Bone marrow (tissue), 2 donors: ENCODE measurements at places on chromosomes 6 and 20.

- DNase-seq, result no peak
Measured at GRCh38 chr20:40617594-40617993, 71.4 kb downstream of the MAFB start.

DNA sequence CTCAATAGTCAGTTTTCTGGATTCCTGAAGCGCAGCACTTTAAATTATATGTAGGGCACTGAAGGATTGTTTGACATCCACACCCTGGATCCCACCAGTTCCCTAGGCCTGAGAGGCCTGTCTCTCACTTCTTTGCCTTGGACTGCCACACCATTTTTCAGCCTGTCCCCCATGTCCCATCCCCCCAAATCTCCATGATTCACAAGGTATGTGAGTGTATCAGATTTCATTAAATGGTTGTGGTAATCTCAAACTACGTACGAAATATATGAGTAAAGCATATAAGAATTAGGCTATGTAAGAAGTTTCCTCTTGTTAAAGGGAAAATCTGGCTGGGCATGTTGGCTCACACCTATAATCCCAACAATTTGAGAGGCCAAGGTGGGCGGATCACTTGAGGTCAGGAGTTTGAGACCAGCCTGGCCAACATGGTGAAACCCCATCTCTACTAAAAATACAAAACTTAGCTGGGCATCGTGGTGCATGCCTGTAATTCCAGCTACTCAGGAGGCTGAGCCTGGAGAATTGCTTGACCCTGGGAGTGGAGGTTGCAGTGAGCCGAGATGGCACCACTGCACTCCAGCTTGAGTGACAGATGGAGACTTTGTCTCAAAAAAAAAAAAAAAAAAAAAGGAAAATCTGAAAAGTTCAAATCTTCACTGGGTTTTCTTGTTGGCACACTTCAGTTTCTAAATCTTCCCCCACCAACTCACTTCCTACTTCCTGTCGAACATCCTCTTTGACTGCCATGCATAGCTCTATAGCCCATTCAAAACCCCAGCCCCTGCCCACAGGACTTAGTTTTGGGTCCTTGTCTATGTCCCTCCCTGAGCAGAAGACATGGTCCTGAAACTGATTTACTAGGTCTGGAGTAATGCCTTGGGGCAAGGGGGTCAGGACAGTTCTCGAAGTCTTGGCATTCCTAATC, 97.3 kb upstream of the SHLD1 start:
- no peak for DNase-seq

GRCh38 chr6:28351493-28351925, 1.8 kb downstream of the ZKSCAN3 start:
- DNase-seq, result no peak

GRCh38 chr20:31811796-31812728, 7.1 kb upstream of the MYLK2 start:
- no peak for DNase-seq

DNA sequence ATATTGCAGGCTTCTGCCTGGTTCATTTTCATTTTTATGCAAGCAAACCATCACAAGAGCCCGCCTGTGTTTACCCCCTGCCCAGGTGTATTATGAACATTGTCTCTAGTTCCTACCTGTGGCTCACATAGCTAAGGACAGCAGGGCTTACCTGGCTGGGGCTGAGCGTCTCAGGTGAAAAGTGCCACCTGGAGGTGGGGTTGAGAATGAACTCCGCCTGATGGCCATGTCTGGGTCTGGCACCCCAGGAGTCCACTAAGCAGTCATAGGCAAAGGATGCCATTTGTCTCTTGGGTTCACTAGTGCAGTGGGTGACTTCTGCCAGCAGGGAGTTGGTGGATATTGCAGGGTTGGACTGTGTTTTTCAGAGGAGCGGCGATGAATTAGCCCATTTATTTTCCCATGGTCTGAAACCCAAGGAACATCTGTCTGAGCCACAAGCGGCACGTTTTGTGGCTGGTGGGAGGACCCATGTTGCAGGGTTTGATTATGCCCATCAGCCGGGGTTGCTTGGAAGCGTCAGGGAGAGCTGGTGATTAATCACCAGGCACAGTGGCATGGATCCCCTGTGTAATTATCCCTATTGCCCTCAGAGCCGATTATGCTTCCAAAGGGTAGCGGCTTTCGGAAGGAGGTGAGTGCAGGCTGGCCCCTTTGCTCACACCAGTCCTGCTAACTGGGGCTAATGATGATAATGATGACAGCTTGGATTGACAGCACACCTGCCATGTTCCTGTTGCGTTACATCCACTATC, 92.1 kb downstream of the CDH26 start:
- DNase-seq, result no peak

DNA sequence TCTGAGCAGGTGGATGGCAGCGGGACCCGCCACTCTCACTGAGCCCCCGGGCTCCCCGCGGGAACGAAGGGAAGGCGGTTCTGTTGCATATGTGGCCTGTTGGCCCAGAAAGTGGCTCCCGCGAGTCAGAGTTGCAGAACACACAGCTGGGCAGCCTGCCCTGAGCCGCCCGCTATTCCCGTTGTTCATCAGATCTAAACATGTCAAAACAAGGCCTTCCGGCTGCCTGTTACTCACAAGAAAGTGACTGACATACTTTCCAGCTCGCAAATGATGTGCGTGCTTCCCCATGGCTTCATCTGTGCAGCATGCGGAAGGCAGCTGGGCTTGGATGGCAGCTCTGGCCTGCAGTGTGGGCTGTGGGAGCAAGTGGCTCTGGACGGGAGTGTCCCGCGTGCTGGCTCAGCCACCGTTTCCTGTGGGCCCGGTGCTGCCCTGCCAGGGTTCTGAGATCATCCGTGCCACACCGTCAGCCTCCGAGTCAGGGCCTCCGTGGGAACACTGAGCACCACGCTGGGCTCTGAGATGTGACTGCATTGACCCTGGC, 227.3 kb downstream of the ERMARD start:
- no peak for DNase-seq

DNA sequence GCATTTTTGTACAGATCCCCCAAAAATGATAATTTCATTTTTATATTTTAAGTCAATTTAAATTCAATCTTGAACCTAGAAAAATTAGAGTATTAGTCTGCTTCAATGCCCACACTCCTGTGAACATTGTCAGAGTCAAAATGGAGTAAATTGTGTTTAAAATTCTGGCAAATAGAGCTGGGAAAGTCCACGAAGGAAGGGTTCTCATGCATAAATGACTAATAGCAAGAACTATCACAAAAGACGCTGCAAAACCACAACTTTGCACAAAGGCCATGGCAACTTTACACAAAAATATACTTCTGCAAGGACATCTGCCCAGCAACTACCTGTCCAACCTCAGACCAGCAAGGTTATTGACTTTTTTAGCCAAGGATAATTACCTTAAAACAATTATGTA, 203.2 kb upstream of the SMLR1 start:
- DNase-seq, result no peak

- DNase-seq, result no peak
Measured at GRCh38 chr20:35903843-35904242, 50.5 kb downstream of the SCAND1 start.

GRCh38 chr20:50376179-50376887, 133.8 kb upstream of the PTPN1 start:
- DNase-seq, result no peak

DNA sequence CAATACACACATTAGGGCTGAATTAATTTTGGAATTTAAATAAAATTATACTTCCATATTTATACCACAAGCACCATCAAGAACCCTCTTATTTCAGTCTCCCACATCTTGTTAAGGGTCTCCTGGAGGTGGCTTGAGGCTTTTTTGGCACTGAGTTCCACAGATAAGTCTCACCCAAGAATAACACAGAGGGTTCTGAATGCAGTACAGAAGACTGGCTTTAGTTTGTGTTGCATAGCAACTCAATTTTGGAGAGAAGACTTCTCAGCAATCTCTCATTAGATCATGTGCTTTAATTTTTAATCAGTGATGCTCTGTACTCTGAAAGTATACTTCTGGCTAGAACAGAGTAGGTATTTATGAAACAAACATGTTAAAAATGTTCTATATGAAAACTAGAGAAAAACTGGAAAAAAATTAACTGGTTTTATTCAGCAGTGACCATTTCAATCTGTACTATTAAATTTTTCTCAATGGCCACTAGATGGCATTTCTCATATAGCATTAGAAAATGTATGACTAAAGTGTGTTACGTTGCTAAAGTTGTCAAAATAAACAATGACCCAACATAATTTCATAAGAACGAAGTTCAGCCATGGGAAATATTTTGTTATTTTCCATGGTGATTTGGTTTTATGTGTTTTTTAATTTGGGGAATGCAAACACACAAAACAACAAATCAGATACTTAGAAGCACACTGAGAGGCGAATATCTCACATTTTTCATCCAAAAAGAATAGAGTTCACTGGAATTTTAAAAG, 32.7 kb upstream of the MAP7 start:
- DNase-seq, result peak; percentile 5

GRCh38 chr6:4676016-4676415, 100.2 kb upstream of the CDYL start:
- DNase-seq, result no peak

GRCh38 chr6:4021854-4022695, 56.9 kb downstream of the FAM217A start:
- DNase-seq, result no peak

DNA sequence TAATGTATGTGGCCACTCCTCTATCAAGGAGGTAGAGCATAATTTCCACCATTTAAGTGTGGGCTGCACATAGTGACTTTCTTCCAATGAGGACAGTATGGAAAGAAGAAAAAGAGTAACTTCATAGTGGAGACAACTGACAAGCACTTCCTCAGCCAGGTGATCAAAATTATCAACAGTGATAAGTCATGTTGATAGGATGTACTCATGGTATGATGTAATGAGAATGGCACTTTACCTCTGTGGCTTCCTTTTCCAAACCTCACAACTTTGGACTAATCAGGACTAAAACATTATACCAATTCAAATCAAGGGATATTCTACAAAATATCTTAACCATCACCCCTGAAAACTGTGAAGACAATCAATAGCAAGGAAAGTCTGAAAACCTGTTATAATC, 302.3 kb upstream of the CITED2 start:
- DNase-seq, result no peak

DNA sequence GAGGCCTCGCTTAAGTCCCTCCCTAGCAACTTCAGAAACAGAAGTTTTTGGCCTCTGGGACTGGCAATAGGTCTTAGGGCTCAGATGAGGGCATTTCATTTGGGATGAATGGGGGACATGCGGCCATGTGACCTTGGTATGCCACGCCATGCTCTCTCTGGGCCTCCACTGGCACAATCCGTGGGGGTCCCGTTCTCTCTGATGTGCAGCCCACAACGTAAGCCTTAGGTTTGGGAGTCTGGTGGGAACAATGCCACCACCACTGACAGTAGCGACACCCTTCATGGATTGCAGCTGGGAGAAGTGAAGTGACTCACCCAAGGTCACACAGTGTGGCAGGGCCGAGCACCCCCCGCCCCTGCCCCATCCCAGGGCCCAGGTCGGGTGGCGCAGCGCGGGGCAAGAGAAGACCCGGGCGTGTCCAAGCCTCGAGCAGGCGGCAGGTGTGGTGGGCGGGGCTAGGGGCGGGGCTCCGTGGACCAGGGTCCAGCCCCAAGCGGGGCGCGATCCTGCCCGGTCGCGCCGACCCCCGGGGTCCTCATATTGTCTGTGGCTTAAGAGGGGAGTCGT, 864 bp upstream of the CEBPB start:
- no peak for DNase-seq

DNA sequence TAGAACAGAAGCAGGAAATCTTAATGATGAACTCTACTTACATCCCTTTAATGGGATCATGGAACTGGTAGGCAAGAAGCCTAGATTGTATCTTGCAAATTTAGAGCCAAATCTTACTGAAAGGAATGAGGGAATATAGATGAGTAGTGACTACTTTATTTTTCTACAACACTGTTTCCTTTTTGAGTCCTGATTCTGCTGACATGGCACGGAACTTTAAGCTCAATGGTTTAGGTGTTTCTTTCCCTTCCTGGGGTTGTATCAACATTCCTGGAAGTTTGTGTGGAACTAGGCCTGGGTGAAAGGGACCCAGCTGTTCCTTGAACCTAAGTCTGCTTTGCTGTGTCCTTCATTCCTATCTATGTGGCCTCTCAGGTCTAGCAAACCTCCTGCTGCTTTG, 705.3 kb upstream of the FLRT3 start:
- DNase-seq, result no peak
